ENCODE measurements at places on chromosomes 3 and 15. TPM values are rescaled to one million over a fixed set of nuclear protein-coding genes. Genes with fewer than 3 reads are reported as not detected.
A peak's percentile ranks its signal among the peaks of the same experiment; 100 is the strongest.

GRCh38 chr15:76973362-76973743 lies 21.6 kb upstream of the PSTPIP1 start:
- DNase-seq = no peak
- no peak overlapping the region for H3K4me3 ChIP-seq
- H3K27ac ChIP-seq = no peak overlapping the region
- no peaks in the 10 kb centered on the region for H3K27me3 ChIP-seq
- peaks cover 33% of the 10 kb centered on the region for H3K4me1 ChIP-seq

DNA sequence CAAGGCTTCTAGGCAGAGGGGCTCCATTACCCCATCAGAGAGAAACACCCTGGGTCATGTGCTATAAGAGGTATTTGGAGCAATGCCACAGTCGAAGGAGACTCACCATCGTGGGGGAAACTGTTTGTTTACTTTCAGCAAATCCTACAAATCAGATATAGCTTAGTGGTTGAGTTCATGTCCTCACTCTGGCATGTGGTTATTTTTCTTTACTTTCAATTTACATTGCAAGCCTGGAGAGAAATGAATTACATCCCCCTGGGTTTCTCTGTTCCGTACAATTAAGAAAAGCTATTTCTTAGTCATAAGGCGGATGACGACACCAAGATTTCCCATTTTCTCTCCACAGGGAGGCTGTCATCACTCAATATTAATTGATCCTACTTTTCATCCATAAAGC lies 36.9 kb downstream of the RFTN1 start:
- no peak overlapping the region for H3K4me3 ChIP-seq
- H3K27me3 ChIP-seq = no peaks in the 10 kb centered on the region
- H3K27ac ChIP-seq = no peak overlapping the region
- H3K36me3 ChIP-seq = no peaks in the 10 kb centered on the region
- peaks cover 23% of the 10 kb centered on the region for H3K4me1 ChIP-seq

GRCh38 chr3:32606960-32607359 lies 36.3 kb upstream of the DYNC1LI1 start:
- no peak overlapping the region for H3K27ac ChIP-seq
- H3K27me3 ChIP-seq = no peaks in the 10 kb centered on the region
- no peak overlapping the region for H3K4me3 ChIP-seq
- no peak for DNase-seq
- H3K36me3 ChIP-seq = no peaks in the 10 kb centered on the region
- no peaks in the 10 kb centered on the region for H3K4me1 ChIP-seq

- H3K4me1 ChIP-seq = peaks cover 9% of the 10 kb centered on the region
- no peak overlapping the region for H3K4me3 ChIP-seq
- no peak overlapping the region for H3K27ac ChIP-seq
- H3K36me3 ChIP-seq = no peaks in the 10 kb centered on the region
- DNase-seq = no peak
- peaks cover 6% of the 10 kb centered on the region for H3K27me3 ChIP-seq
These were observed 82.8 kb upstream of the HES1 start for GRCh38 chr3:194053136-194053535.

DNA sequence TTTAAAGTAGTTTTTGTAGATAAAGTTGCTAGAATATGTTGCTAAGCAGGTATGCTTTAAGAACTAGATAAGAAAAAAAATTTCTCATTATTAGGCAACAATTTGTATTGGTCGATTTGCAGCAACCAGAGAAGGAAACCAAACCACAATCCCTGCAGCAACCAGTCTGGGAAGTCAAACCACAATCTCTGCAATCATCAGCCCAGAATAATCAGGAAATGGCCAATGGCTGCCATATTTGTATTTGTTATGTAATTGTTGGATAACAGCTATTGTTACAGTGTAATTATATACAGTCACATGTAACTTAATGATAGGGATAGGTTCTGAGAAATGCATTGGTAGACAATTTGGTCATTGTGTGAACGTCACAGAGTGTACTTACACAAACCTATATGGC lies 23.6 kb downstream of the STXBP5L start:
- no peaks in the 10 kb centered on the region for H3K27me3 ChIP-seq
- H3K4me1 ChIP-seq = no peaks in the 10 kb centered on the region
- no peaks in the 10 kb centered on the region for H3K36me3 ChIP-seq
- H3K4me3 ChIP-seq = no peak overlapping the region
- no peak overlapping the region for H3K27ac ChIP-seq
- DNase-seq = no peak

GRCh38 chr15:45637552-45638033 lies 2.8 kb downstream of the SQOR start:
- H3K4me3 ChIP-seq = peak overlapping the region; percentile 84
- DNase-seq = no peak
- peaks cover 83% of the 10 kb centered on the region for H3K4me1 ChIP-seq
- H3K27ac ChIP-seq = peak overlapping the region; percentile 80

- no peak for DNase-seq
- H3K4me1 ChIP-seq = no peaks in the 10 kb centered on the region
- no peaks in the 10 kb centered on the region for H3K27me3 ChIP-seq
- H3K27ac ChIP-seq = peak overlapping the region; percentile 67
- no peak overlapping the region for H3K4me3 ChIP-seq
These were observed 342.8 kb downstream of the TBC1D5 start for GRCh38 chr3:17399586-17399985.

DNA sequence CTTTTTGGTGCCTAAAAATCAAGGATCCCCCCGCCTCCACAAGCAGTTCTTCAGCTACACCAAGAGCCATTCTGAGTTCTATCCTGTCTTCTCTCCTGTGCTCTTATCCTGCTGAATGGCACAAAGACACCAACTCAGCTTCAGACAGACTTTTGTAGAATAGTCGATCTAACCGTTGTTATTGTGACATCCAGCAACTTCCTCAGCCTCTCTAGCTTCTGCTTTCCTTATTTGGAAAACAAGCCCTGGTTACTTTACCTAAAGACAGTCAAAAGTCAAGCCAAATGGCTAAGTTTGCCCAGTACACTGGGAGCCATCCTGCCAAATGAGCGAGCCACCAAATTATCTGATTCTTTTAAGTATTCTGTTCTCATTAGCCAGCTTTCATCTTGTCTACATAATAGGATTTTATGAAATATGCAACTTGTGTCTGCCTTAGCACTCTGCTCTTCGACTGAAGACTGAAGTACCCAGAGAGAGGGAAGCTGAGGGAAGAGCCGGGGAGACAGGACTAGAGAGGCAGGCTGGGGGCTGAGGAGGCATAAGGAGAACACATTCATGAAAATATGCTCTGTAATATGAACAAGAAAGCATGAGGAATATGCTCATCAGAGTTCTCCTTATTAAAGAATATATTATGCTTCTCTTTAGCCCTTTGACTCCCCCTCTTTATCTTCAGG lies 35.1 kb downstream of the LYZL4 start:
- no peak for DNase-seq
- H3K27ac ChIP-seq = no peak overlapping the region
- no peaks in the 10 kb centered on the region for H3K36me3 ChIP-seq
- H3K4me3 ChIP-seq = no peak overlapping the region
- no peaks in the 10 kb centered on the region for H3K4me1 ChIP-seq

- H3K27me3 ChIP-seq = no peaks in the 10 kb centered on the region
- no peak for DNase-seq
- H3K4me1 ChIP-seq = peaks cover 6% of the 10 kb centered on the region
- no peak overlapping the region for H3K4me3 ChIP-seq
- H3K27ac ChIP-seq = no peak overlapping the region
These were observed 192.2 kb upstream of the THRB start for GRCh38 chr3:24686808-24687207.

GRCh38 chr3:53243165-53243564 lies 12.7 kb downstream of the TKT start:
- H3K36me3 ChIP-seq = peaks cover 41% of the 10 kb centered on the region
- peaks cover 9% of the 10 kb centered on the region for H3K4me1 ChIP-seq
- no peaks in the 10 kb centered on the region for H3K27me3 ChIP-seq
- no peak overlapping the region for H3K27ac ChIP-seq

DNA sequence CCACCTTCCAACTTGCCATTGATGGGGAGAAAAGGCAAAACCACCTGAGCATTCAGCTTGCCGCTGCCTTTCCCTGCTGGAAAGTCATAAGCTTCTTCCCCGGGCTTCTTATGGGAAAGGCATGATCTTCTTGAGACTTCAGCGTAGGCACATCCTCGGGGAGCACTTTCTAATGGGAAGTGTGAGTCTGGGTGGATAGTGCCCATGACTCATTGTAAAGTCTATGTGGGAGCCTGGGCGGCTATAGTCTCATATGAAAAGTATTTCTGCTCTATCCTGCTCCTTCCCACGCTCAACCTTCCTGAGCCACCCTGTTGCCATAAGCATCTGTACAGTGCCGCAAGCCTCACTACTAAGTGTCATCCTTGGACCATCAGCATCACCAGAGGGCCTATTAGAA lies 309.9 kb upstream of the THBS1 start:
- no peaks in the 10 kb centered on the region for H3K4me1 ChIP-seq
- H3K4me3 ChIP-seq = no peak overlapping the region
- no peaks in the 10 kb centered on the region for H3K27me3 ChIP-seq
- no peak for DNase-seq

- no peaks in the 10 kb centered on the region for H3K4me1 ChIP-seq
- H3K27me3 ChIP-seq = no peaks in the 10 kb centered on the region
- DNase-seq = no peak
- no peaks in the 10 kb centered on the region for H3K36me3 ChIP-seq
These were observed 367.4 kb downstream of the GAP43 start for GRCh38 chr3:115990669-115991068.

DNA sequence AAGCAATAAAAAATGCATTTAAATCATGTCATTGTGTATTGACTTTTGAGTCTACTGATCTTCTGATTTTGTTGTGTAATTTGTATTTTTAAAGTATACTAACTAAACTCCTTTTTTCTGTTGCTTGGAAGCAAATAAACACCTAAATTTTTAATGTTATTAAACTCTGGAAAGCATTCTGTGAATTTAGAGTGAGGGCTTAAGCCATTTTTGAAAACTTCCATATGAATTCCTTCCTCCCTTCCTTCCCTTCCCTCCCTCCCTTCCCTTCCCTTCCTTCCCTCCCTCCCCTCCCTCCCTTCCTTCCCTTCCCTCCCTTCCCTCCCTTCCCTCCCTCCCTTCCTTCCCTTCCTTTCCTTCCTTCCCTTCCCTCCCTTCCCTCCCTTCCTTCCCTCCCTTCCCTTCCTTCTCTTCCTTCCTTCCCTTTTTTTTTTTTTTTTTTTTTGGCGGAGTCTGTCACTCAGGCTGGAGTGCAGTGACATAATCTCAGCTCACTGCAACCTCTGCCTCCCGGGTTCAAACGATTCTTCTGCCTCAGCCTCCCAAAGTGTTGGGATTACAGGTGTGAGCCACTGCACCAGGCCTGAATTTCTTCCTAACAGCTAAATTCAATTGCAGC lies 56.6 kb upstream of the SENP5 start:
- H3K27ac ChIP-seq = no peak overlapping the region
- H3K36me3 ChIP-seq = peaks cover 84% of the 10 kb centered on the region
- H3K4me3 ChIP-seq = no peak overlapping the region
- H3K27me3 ChIP-seq = no peaks in the 10 kb centered on the region
- no peaks in the 10 kb centered on the region for H3K4me1 ChIP-seq

- no peaks in the 10 kb centered on the region for H3K36me3 ChIP-seq
- no peaks in the 10 kb centered on the region for H3K27me3 ChIP-seq
- H3K4me1 ChIP-seq = peaks cover 17% of the 10 kb centered on the region
These were observed 50.9 kb downstream of the MB21D2 start for GRCh38 chr3:192866804-192867203.

GRCh38 chr15:77001351-77001750 lies 6.4 kb downstream of the PSTPIP1 start:
- DNase-seq = peak; percentile 74
- no peak overlapping the region for H3K4me3 ChIP-seq
- H3K36me3 ChIP-seq = no peaks in the 10 kb centered on the region
- peaks cover 99% of the 10 kb centered on the region for H3K4me1 ChIP-seq
- H3K27me3 ChIP-seq = no peaks in the 10 kb centered on the region

GRCh38 chr15:46576646-46577395 lies 942.0 kb downstream of the SQOR start:
- no peak overlapping the region for H3K27ac ChIP-seq
- H3K36me3 ChIP-seq = no peaks in the 10 kb centered on the region
- no peaks in the 10 kb centered on the region for H3K4me1 ChIP-seq
- DNase-seq = no peak
- no peak overlapping the region for H3K4me3 ChIP-seq
- H3K27me3 ChIP-seq = no peaks in the 10 kb centered on the region

DNA sequence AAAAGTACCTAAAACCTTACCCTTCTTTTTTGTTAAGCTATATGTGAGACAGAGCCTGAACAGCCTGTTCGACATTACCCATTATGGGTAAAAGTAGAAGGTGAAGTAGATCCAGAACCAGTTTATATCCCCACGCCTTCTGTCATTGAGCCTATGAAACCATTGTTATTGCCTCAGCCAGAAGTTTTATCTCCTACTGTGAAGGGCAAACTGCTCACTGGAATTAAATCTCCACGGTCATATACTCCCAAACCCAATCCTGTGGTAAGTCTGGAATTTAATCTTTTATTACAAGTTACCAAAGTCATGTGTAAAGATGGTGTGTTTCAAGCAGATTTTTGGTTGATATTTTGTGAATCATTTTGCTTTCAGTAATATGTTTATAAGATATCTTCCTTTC lies 47.1 kb upstream of the MAPKBP1 start:
- H3K36me3 ChIP-seq = peaks cover 56% of the 10 kb centered on the region
- H3K27me3 ChIP-seq = no peaks in the 10 kb centered on the region
- no peak overlapping the region for H3K27ac ChIP-seq
- DNase-seq = no peak

DNA sequence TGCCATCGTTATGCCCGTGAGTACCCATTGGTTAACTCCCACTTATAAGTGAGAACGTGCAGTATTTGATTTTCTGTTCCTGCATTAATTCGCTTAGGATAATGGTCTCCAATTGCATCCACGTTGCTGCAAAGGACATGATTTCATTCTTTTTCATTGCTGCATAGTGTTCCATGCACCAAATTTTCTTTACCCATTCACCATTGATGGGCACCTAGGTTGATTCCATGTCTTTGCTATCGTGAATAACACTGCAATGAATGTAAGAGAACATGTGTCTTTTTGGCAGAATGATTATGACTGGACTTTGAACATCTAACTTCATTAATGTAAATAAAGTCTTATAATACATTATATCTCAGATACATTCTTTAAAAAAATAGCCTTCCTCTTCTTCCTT lies 169.6 kb upstream of the CDIN1 start:
- H3K27ac ChIP-seq = no peak overlapping the region
- no peak overlapping the region for H3K4me3 ChIP-seq
- no peaks in the 10 kb centered on the region for H3K4me1 ChIP-seq
- no peaks in the 10 kb centered on the region for H3K27me3 ChIP-seq
- no peak for DNase-seq

- DNase-seq = no peak
- H3K36me3 ChIP-seq = no peaks in the 10 kb centered on the region
- H3K27me3 ChIP-seq = no peaks in the 10 kb centered on the region
- no peak overlapping the region for H3K4me3 ChIP-seq
- H3K27ac ChIP-seq = no peak overlapping the region
- no peaks in the 10 kb centered on the region for H3K4me1 ChIP-seq
These were observed 1188.0 kb upstream of the ALCAM start for GRCh38 chr3:104178680-104179079.

GRCh38 chr3:168096210-168096652 lies 507 bp upstream of the GOLIM4 start:
- peak overlapping the region; percentile 80 for H3K4me3 ChIP-seq
- DNase-seq = peak; percentile 83
- no peaks in the 10 kb centered on the region for H3K36me3 ChIP-seq
- no peaks in the 10 kb centered on the region for H3K27me3 ChIP-seq

The CCDC191 gene
- total RNA-seq = 10.1 TPM

The CAPN7 gene
- total RNA-seq = 42.2 TPM

The CCPG1 gene
- total RNA-seq = 68.6 TPM

The CCR8 gene
- total RNA-seq = 0.60 TPM

The IQSEC1 gene
- 127 TPM for total RNA-seq

All from spleen (tissue), 13 donors.